ENCODE measurements at places on chromosomes 11 and 22. TPM values are rescaled to one million over a fixed set of nuclear protein-coding genes. Genes with fewer than 3 reads are reported as not detected.

OR56A1 gene
- total RNA-seq, result 0.27 TPM

OR51B5 gene
- total RNA-seq, result not detected

OR52H1 gene
- 0.47 TPM for total RNA-seq

SEPTIN3 gene
- total RNA-seq, result 2.9 TPM

GRCh38 chr11:86781546-86781945 is 18.8 kb upstream of the PRSS23 start:
- ATAC-seq, result no peak
